Activated T-cell treated with anti-CD3 and anti-CD28 coated beads, Interleukin-2, amount 50 U/mL, for 4 hours (primary cell): ENCODE measurements at places on chromosomes 4 and X.

GRCh38 chrX:110188701-110189558 lies 129.0 kb downstream of the AMMECR1 start:
- no peak for DNase-seq

GRCh38 chr4:156420623-156421022 lies 467.0 kb upstream of the CTSO start:
- DNase-seq: no peak

DNA sequence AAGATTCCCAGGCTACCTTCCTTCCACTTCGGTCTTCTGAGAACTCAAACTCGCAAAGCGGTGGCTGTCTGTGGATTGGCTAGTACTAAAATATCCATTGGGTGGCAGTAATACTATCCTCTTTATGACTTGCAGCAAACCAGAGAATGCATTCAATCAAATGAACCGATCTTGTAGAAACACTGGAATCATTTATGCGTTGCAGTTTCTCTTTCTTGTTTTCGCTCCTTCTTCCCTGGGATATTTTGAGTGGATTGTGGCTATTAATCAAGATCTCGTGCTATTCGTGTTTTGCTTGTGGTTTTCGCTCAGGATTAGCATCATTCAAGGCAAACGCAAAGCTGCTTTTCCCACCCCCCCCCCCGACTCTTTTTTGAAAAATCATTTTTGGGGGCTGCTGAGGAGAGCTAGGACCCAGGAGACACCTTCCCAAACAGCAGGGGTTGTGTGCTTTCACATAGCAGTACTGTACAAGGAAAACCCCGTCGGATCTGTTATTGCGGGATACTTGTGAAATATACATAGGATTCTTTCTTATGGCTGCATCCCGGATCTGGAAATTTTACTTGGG lies at the start of gene IL1RAPL1:
Gene IL1RAPL1, plus strand, starts transcription at position 466 of the 571 bp plus-strand sequence.
- DNase-seq: no peak

- no peak for DNase-seq
Observed at GRCh38 chr4:152308951-152309350, 226.9 kb downstream of the FBXW7 start.

GRCh38 chr4:8880851-8881250 lies 9.2 kb upstream of the HMX1 start:
- no peak for DNase-seq

GRCh38 chr4:16072168-16072567 lies 11.7 kb downstream of the PROM1 start:
- DNase-seq: no peak

DNA sequence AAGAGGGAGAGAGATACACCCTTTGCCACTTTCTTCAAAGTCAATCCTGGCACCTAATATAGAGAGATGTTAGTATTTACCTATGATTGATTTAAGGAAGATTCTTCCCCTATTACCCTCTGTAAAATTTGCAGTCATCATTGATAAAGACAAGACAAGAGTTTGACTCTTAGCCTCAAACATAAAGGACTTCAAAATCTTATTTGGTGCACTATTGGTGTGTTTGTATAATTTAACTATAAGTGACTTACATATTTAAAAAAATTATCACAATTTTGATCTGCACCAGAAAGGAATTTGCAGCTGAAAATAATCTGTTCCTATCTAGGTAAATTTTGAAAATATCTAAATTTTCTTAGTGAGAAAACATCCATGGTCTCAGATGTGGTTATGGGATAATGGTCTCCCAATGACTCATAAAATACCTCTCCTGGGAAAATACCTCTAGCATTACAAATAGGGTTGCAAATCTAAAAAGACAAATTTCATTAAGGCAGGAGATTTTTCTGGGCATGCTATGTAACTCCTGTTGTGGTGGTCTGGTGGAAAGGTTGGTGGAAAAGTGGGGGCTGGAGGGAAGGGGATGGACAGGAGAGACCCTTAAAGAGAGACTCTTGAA lies 173.6 kb upstream of the MED14 start:
- DNase-seq: no peak

- DNase-seq: no peak
Observed at GRCh38 chr4:102705391-102705935, 55.3 kb downstream of the MANBA start.

DNA sequence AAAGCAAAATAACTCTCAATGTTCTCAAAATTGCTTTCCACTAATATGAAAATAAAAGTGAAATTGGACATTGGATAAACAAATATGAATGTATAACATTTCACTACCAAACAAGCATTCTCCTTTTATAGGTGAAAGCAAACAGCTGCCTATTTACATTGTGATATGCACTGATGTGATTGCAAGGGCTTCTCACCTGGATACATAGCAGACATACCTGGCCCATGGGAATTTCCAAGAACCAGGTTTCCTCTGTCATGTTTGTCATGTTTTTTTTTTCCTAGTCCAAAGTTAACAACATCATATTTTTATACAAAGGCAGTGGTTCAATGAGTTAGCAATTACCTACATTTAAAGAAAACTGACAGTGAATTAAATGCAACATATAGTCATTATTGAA lies 228.5 kb downstream of the ANKRD50 start:
- DNase-seq: no peak

- no peak for DNase-seq
Observed at GRCh38 chrX:56130436-56130835, 101.7 kb upstream of the KLF8 start.

DNA sequence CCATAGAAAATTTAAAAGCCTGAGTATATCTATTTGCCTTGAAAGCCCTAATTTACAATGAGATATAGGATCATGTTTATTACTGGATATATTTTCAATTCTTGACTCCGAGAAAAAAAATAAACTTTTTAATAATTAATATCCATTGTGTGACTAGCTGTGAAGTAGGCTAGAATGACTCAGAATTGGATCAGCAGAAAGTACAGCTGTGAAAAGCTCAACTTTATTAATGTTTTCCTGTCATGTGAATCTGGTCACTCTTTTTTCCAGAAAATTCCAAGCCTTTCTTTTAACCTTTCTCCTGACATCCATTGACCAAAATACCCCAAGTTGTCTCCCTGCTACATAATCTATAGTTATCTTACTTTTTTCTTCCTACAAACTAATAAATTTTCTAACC lies 171.8 kb upstream of the PACRGL start:
- no peak for DNase-seq

DNA sequence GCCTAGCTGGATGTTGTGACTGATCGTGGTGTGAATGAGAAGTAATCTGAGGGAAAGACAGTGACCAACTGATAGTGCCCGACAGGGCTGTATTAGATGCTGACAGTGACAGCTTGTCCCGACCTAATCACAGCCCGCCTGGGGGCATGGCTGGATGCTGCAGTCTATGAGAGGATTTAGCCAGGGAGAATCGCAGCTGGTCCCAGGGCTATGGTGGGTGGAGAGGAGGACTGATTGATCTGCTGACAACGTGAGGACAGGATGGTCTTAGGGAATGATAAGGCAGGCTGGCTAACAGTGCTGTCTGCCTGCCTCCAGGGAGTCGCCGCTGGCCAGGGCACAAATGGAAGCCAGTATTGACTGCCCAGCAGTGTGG lies 621 bp upstream of the SUV39H1 start:
- DNase-seq: no peak

GRCh38 chrX:110755061-110755460 lies 40.6 kb downstream of the CHRDL1 start:
- DNase-seq: no peak

DNA sequence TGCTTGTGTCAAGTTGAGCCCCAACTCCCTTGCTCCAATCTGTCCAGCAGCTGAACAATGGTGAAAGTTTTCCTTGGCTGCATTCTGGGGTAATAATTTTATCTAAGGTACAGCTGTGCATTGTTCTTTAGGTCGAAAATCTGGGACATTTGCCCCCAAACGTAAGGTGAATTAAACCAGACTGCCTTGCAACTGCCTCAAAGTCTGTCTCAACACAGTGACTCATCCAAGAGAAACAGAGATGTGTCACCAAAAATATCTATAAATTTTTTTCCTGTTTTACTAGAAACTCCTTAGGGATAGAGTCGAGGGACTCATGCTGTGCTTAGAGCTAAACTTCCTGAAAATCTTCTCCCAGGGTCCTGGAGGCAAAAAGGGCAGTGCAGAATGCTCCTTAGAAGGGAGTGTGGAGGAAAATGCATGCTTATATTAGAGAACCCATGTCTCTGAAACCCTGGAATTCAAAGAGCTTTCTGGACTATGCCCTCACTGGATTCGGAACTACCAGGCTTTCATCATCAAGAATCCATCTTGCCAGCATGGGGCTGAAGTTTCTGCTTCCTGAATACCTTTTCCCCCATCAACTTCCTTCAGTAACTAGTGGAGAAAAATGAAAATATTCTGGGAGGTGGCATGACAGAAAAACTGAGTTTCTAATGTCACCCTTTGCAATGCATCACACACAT lies 115.7 kb downstream of the PALLD start:
- no peak for DNase-seq

DNA sequence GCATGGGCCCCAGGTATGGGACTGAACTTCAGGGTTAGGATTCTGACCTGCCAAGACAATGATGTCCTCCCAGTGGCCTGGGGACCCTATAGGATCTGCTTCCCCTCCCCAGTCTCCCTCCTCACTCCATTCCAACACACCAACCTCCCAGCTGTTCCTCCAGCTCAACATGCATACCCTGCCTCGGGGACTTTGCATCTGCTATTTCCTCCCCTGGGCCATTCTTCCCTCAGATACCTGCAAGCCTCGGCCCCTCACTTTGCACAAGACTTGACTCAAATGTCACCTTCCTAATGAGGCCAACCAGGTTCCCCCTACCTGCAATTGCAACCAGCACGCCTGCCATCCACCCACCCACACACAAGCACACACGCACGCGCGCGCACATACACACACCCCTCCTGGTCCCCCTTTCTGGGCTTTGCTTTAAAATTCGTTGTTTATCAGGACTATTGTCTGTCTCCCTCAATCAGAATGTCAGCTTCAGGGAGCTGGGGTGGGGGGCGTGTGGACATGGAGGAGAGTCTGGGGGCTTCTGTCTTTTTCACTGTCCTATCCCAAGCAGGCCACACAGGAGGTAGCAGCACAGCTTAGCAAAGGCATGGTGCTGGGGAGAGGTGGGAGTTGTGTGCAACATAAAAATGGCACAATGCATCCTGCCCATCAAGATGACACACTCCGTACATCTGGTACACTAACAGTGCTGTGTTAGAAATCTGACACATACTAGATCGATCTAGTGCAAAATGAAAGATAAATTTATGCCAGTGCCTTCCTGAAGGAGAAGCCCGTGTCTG lies 20.6 kb upstream of the PPP2R2C start:
- DNase-seq: no peak
